ENCODE measurements at places on chromosomes 4 and X. TPM values are rescaled to one million over a fixed set of nuclear protein-coding genes. Genes with fewer than 3 reads are reported as not detected.

UPF3B gene
- 10.0 TPM for total RNA-seq

RHOXF2B gene
- not detected for total RNA-seq

SLC2A9 gene
- 7.2 TPM for total RNA-seq

ACSL4 gene
- total RNA-seq, result 152 TPM

PPARGC1A gene
- 8.5 TPM for total RNA-seq

ASB9 gene
- 1.6 TPM for total RNA-seq

SGCB gene
- total RNA-seq, result 70.1 TPM

ARR3 gene
- total RNA-seq, result not detected

RBMX2 gene
- 31.0 TPM for total RNA-seq

TMEM31 gene
- not detected for total RNA-seq

SLC4A4 gene
- total RNA-seq, result 18.5 TPM

BANK1 gene
- not detected for total RNA-seq

MMRN1 gene
- 3.8 TPM for total RNA-seq

CHIC1 gene
- 21.0 TPM for total RNA-seq

CCSER1 gene
- 336 TPM for total RNA-seq

KLHL34 gene
- not detected for total RNA-seq

EPHA5 gene
- 157 TPM for total RNA-seq

TCEAL5 gene
- 6.6 TPM for total RNA-seq

STAP1 gene
- not detected for total RNA-seq

TLR10 gene
- total RNA-seq, result 0.63 TPM

TMPRSS11E gene
- not detected for total RNA-seq

MSMO1 gene
- 316 TPM for total RNA-seq

All from parietal lobe (tissue), 2 donors.